HL-60 (cell line): ENCODE measurements at places on chromosomes 11 and 22.

GRCh38 chr11:87356428-87356827 lies 318.7 kb downstream of the TMEM135 start:
- DNase-seq: no peak

- peak; percentile 29 for DNase-seq
These were observed 103.4 kb downstream of the BRD1 start for GRCh38 chr22:49724030-49724892.

DNA sequence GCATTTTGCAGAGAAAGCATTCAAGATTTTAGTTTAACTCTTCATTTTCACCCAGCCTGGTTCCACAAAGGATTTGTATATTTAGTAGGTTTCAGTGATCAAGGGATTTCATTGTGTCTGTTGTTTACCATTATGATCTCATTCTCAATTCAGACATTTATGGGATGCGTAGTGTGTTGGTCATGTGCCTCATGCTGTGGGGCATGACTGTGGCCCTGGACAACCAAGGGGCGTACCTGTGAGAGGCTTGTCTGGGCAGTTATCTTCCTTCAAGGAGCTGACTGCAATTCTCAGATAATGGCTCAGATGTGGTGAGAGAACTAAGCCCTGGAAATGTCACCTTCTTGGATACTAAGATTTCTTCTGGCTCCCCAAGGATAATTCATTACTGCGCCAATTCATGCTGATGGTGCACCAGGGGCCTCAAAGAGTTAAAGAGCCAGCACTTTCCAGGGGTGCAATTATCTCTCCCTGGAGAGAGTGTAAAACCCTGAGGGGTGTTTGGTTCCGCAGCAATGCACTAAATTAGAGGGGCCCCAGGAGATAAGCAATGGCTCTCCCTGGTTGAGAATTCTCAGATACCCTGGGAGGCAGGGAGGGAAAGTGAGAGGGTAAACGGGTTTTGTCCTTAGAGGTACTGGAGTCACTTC lies 32.2 kb downstream of the SLC6A5 start:
- no peak for DNase-seq

DNA sequence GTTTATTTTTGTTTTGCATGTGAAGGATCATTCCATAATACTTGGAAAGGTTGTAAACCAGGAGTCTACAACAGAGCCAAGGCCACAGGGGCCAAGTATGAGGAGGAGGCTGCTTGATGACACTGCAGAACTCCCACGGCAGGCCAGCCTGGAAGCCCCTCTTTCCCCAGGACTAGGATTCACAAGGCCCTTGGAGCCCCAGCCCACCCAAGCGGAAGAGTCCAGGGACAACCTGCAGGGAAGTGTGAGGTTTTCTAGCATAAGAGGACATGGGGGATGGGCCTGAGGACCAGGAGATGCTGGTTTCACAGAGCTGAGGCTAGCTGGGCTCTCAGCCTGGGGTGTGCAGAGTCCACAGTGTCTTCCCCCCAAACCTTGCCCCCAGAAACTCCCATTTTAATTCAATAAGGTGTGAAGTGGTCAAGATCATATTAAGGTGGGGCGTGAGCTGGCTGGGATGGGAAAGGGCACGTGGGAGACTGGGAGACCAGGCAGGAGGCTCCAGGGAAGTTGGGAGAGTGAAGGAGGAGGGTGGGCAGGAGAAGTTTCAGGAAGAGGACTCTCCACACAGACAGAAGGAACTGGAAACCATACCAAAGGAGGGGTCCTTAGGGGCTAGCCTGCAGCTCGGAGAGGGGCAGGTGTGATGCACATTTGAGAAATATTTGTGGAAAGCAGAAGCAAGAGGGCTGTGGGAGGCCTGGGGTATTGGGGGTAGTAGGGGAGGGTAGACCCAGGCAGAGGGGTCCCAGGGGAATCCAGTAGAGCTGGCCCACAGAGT lies 12.4 kb downstream of the GNAZ start:
- DNase-seq: no peak

DNA sequence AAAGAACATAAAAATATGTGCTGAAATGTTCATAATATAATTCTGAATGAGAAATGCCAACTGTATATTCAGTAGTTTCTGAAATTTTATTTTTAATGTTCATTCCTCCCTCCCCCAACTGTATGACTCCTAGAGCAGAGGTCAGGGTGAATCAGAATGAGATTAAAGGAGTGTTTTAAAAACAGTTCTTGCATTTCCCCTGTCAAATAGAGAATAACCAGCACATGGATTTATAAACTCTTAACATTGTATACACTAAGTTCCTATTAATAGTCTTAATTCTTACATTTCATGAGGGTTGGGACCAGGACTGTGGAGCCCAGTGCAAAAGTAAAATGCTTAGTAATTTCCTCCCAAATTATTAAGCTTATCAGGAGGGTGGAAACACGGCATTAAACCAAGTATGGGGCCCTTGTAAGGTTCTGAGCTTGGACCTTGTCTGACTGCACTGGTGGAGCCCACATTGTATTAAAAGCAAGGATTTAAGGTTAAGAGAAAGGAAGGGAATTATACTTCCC lies 474.6 kb upstream of the RAG2 start:
- no peak for DNase-seq

DNA sequence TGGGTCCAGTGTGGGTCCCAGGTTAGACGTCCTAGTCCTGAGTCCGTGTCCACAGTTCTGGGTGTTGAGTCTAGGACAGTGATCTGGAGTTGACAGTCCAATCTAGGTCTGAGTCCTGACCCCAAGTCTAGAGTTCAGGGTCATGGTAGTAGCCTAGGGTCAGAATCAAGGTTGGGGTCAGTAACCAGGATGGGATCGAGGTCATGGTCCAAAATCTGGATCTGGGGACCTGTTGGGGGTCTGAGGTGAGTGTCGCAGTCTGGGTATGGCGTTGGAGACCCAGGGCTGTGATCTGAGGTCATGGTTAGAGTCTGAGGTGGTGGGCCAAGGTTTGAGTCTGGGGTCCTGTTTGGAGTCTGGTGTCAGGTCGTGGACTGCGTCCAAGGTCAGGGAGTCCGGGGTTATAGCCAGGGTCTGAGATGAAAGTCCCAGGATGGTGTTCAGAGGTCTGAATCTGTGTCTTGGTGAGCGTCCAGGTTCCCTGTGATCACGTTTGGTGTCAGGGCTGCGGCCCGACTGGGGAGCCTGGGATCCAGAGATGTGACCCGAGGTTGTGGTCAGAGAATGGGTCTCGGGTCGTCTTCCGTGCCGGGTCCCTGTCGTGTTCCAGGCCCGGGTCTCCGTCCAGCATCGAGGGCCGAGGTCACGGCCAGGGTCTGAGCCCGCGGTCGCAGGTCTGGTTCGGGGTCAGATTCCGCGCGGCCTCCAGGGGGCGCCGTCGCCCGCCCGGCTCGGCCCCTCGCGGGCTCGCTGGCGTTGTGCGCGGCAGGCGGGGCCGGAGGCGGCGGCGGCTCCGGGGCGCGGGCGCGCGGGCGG lies 432 bp upstream of the GRK2 start:
- DNase-seq: peak; percentile 61

DNA sequence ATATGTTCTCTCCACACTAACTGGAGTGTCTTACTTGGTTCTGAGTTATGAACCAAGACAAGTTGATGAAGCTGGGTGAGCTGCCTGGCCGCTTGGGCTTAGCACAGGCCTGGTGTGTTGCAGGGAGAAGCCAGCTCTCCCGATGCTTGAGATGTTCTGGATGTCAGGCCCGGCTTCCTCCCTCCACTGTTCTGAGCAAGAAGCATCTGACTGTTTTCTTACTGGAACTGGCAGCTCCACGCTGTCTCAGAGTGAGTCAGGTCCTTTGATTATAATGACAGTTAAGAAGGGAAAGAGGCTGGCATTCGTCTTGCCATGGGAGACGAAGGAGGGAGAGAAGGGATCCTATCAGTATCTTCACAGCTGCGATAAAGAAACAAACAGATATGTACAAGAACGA lies 46.5 kb upstream of the CRTAM start:
- DNase-seq: no peak

GRCh38 chr22:43039800-43040199 lies 24.9 kb upstream of the PACSIN2 start:
- DNase-seq: no peak

- DNase-seq: no peak
These were observed 33.7 kb upstream of the MYRF start for GRCh38 chr11:61718621-61719302.

DNA sequence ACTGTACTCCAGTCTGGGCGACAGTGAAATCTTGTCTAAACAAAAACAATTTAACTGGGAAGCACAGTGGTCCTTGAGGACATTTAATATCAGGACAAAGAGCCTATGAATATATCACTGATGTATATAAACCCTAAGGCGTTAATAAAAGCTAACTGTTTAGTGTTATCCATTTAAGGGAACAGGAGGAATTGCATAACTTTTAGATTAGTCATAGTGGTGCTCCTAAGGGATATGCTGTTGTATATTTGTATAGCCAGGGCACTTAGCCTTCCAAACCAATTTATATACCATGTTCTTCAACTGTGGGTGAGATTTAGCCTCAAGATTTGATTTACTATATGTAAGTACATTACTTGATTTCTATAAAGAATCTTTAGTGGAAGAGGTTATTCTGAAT lies 3.0 kb upstream of the CHEK1 start:
- DNase-seq: no peak

DNA sequence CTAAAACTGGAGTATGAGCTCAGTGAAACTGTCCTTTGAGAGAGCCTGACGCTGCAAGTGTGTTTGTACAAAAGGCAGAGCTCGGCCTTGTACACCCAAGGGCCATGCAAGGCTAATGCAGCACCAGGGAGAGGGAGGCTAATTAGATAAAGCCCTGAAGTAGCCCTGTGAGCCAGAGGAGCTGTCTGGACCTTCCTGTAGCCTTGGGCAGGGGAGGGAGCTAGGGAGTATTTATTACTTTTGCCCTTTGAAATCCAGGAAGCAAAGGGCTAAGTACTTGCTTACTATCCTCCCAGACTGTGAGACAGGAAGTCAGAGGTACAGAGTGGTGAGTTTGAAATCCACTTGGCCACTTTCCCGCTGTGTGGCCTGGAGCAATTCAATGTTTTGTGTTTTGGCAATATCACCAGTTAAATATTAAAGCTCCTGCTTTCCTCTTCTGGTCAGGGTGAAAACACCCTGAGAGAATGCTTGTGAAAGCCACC lies 10.2 kb upstream of the LDHA start:
- peak; percentile 69 for DNase-seq

- DNase-seq: no peak
These were observed 28.9 kb downstream of the APOL1 start for GRCh38 chr22:36281781-36282327.

DNA sequence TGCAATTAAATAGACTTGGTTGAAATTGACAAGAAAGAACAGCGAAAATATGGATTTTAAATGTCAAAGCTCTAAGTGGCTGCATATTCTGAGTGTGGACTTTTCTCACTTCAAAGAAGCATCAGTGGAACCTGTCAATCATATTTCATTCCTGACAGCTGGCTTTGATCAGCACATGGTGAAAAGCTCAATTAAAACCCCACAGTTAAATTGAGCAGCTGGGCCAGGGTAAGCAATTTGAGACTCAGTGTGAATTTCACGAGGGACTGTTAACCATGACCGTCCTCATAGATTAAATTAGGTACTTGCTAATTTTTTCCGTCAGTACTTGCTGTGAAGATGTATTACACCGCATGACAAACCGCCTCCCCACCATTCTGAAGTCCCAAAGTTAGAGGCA lies 11.0 kb upstream of the OR10D3 start:
- DNase-seq: no peak
